ENCODE measurements at places on chromosomes 3 and 15. TPM values are rescaled to one million over a fixed set of nuclear protein-coding genes. Genes with fewer than 3 reads are reported as not detected.

The SLC9C1 gene
- not detected for total RNA-seq

- H3K27ac ChIP-seq, result peak overlapping the region; percentile 52
- peak; percentile 20 for DNase-seq
- peak overlapping the region; percentile 60 for H3K4me3 ChIP-seq
- H3K4me1 ChIP-seq, result peaks cover 44% of the 10 kb centered on the region
- no peaks in the 10 kb centered on the region for H3K27me3 ChIP-seq
Observed at GRCh38 chr3:177358977-177359592, 161.8 kb upstream of the TBL1XR1 start.

- H3K4me1 ChIP-seq, result no peaks in the 10 kb centered on the region
- H3K36me3 ChIP-seq, result no peaks in the 10 kb centered on the region
- peaks cover 10% of the 10 kb centered on the region for H3K27me3 ChIP-seq
- no peak for DNase-seq
- no peak overlapping the region for H3K27ac ChIP-seq
Observed at GRCh38 chr15:68983961-68984481, 30.5 kb upstream of the NOX5 start.

DNA sequence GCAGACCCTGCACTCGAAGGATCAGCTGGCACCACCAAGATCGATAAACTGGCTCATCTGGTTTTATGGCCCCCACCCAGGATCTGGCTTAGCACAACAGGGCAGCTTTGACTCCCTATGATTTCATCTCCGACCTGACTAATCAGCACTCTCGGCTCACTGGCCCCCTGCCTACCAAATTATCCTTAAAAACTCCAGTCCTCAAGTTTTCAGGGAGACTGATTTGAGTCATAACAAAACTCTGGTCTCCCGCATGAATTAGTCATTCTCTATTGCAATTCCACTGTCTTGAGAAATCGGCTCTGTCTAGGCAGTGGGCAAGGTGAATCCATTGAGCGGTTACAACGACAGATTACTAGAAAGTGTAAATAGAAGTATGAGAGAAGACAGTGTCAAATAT, 521.9 kb upstream of the RGMA start:
- no peaks in the 10 kb centered on the region for H3K36me3 ChIP-seq
- H3K27ac ChIP-seq, result no peak overlapping the region
- DNase-seq, result no peak
- no peaks in the 10 kb centered on the region for H3K4me1 ChIP-seq
- H3K4me3 ChIP-seq, result no peak overlapping the region

DNA sequence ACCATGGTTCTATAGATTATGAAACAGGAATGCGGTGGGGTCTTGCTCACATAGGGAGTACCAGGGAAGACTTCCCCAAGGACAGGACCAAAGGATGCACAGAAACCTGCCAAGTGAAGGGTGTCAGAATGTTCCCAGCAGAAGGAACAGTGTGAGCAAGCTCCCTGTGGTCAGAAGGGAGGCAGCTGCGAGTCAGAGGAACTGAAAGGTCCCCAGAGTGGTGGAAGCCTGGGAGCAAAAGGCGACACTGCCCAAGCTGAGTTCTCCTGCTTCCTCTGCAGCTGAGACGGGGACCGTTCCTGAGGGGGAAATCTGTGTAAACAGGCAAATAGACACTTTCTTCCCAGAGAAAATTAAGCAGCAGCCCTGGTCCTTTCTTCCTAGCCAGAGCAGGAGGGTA, 14.2 kb upstream of the SLC6A6 start:
- no peak overlapping the region for H3K27ac ChIP-seq
- H3K4me1 ChIP-seq, result no peaks in the 10 kb centered on the region
- no peaks in the 10 kb centered on the region for H3K27me3 ChIP-seq

- H3K27me3 ChIP-seq, result no peaks in the 10 kb centered on the region
- no peaks in the 10 kb centered on the region for H3K36me3 ChIP-seq
- no peak overlapping the region for H3K4me3 ChIP-seq
- no peak for DNase-seq
- H3K27ac ChIP-seq, result no peak overlapping the region
Observed at GRCh38 chr3:64223791-64224745, 1.2 kb downstream of the PRICKLE2 start.

- no peak for DNase-seq
- H3K27ac ChIP-seq, result no peak overlapping the region
- H3K4me3 ChIP-seq, result no peak overlapping the region
- H3K36me3 ChIP-seq, result no peaks in the 10 kb centered on the region
- H3K27me3 ChIP-seq, result no peaks in the 10 kb centered on the region
Observed at GRCh38 chr3:189289251-189289650, 117.5 kb downstream of the TPRG1 start.

GRCh38 chr3:184129012-184129411, 6.1 kb upstream of the EIF2B5 start:
- H3K36me3 ChIP-seq, result no peaks in the 10 kb centered on the region
- H3K27ac ChIP-seq, result no peak overlapping the region
- no peak overlapping the region for H3K4me3 ChIP-seq

GRCh38 chr15:41581110-41581509, 22.1 kb downstream of the TYRO3 start:
- H3K36me3 ChIP-seq, result no peaks in the 10 kb centered on the region
- no peak overlapping the region for H3K4me3 ChIP-seq
- DNase-seq, result no peak

Data from CD4-positive, alpha-beta T cell (primary cell).